Pulmonary artery endothelial cell (primary cell): ENCODE measurements at places on chromosomes 7 and 10. TPM values are rescaled to one million over a fixed set of nuclear protein-coding genes. Genes with fewer than 3 reads are reported as not detected.

- DNase-seq: no peak
These were observed 89.6 kb upstream of the ITGB1 start for GRCh38 chr10:33047655-33048054.

DNA sequence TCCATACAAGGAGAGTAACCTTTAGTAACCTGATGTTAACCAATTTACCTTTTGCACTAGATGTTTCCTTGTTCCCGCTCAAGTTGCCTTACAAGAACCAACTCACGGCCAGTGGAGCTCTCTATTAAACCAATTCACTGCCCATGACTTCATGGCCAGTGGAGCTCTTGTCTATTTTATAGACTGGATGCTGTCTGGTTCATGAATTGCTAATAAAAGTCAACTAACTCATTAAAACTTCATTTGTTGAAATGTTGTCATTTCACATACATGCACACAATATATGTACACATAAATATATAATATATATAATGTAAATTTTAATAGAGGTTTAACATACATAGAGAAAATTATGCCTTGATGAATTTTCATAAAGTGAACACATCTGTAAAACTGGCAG lies 216.3 kb downstream of the RNLS start:
- DNase-seq: no peak

GRCh38 chr7:10034843-10035556 lies 938.7 kb upstream of the PHF14 start:
- no peak for DNase-seq

DNA sequence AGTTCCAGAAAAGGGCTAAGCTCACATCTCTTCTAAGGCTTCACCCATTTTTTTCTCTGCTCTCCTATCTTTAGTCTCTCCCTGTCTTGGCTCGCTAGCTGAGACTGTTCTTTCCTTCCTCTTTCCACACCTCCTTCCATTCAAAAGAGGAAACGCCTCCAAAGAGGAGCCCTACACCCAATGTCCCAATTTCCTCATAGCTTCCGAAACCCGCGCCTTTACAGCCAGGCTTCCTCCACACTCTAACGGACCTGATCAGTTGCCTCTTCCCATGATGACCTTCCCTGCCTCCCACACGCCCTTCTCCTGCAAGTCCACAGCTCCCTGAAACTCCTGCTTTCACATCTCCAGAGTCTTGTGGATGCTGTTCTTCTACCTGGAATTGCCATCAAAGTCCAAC lies 71.7 kb downstream of the COBL start:
- no peak for DNase-seq

- DNase-seq: no peak
These were observed 39.9 kb downstream of the SLC26A4 start for GRCh38 chr7:107700570-107700969.

GRCh38 chr10:92569071-92569470 lies 4.8 kb downstream of the IDE start:
- DNase-seq: no peak

DNA sequence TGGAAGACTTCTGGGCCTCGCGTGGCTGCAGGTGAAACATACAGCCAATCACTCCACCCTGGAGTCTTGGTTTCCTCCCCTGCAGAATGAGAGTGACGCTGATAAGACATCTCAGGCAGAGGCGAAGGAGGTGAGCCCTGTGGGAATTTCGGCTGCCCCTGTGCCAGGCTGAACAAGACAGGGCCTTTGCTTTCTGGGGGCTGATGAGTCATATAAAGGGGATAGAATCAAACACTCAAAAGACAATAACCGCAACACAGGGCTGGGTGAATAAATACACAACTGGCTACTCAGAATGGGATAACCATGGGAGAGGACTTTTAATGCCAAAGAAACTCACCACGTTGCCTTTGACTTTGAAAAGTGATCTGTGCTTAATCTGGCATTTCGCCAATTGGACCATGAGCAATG lies 143.8 kb downstream of the KCNMA1 start:
- no peak for DNase-seq

- no peak for DNase-seq
These were observed 2.3 kb downstream of the LRRTM3 start for GRCh38 chr10:66927971-66928770.

DNA sequence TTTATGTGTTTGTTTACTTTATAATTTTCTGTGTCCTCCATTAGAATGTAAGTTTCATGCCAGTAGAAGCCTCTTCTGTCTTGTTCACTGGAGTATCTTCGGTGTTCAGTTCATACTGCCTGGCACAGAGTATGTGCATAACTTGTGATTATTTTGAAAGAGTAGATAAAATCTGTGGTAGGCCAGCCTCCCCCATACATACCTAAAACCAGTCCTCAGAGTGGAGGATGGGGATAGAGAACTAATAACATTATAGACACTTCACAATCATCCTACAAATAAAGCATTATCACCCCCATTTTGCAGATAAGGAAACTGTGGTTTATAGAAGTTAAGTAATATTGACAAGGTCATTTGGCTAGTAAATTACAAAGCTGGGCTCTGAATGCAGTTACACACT lies 28.0 kb downstream of the VIM start:
- DNase-seq: no peak

DNA sequence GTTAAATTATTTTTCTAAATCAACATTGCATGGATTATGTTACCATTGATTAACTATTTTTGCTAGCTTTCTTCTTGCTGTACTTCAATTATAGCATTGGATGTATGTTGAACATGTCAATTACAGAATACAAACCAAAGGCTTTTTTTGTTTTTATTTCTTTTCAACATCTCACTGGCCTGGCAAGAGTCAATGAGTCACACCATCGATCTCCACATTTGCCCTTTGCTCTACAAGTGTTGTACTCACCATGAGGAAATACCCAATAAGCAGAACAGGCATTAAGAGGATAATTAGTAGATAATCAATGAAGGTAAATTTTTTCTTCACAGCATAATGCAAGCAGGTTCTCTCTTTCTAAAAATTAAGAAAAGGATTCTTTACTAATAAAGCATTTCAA lies 23.3 kb downstream of the ANKRD22 start:
- no peak for DNase-seq

DNA sequence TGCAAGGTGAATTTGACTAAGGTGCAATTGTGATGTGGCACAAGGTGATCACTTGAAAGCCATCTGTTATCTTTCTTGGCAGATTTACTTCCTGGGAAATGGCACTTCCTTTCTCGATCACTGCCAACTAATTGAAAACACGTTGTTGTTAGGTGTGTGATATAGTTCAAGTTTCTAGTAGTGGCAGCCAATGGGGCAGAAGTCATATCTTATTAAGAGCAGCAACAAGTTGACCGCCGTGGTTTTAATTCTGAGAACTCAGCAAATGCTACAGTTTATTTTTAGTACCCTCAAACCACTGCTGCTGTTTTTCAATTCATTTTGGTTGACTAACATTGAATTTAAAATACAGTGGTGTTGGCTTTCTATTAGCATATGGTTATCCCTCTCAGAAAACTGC lies 1.6 kb downstream of the CHN2 start:
- no peak for DNase-seq

DNA sequence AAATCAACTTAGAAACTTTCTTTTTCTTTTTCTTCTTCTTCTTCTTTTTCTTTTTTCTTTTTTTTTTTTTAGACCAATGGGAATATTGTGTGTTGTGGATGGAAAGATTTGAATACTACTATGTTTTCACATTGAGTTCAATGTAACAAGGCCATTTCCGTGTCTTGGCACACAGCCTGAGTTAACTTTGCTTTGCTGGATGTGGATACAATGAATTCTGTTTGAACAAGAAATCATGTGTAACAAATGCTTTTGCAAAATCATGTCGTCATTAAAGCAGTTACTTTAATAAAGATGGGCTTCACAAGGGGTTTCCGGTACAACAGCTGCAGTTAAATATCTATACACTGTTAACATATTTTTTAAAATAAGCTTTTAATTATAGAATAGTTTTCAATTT lies 13.5 kb upstream of the ENTPD1 start:
- peak; percentile 74 for DNase-seq

DNA sequence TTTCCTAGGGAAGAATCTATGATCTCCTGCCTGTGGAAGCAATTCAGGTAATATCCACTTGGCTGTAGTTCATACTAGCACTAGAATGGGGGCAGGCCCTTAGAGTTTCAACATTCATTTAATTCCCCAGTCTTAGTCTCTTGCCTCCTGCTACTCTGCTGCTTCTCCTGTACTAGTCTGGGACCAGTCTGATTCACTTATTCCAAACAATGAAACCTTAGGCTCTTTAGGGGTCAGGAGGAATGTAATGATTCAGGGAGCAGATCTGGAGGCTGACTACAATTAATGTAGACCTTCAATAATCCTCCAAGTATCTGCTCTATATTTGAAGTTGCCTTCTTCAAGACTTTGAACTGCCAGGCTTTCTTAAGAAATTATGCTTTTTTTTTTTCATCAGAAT lies 101.8 kb downstream of the GNAT3 start:
- no peak for DNase-seq

DNA sequence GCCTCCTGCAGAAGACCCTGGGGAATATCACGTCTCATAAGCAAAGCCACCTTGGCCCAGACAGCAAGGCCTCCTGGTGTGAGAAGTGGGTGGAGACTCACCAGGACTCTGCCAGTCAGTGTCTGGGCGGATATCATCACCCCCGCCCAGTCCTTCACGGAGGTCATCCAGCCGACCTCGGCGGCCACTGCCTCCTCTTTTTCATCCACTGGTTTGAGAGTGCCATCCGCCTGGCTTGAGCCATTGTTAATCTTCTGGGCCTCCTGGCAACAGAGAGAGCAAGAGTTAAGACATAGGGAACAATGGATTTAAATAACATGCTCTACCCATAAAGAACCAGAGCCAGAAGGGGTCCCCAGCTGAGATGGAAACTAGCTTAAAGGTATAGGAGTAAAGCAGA lies 233.8 kb downstream of the KCNMA1 start:
- no peak for DNase-seq

- DNase-seq: no peak
These were observed 147.3 kb downstream of the NRCAM start for GRCh38 chr7:108308903-108309302.

DNA sequence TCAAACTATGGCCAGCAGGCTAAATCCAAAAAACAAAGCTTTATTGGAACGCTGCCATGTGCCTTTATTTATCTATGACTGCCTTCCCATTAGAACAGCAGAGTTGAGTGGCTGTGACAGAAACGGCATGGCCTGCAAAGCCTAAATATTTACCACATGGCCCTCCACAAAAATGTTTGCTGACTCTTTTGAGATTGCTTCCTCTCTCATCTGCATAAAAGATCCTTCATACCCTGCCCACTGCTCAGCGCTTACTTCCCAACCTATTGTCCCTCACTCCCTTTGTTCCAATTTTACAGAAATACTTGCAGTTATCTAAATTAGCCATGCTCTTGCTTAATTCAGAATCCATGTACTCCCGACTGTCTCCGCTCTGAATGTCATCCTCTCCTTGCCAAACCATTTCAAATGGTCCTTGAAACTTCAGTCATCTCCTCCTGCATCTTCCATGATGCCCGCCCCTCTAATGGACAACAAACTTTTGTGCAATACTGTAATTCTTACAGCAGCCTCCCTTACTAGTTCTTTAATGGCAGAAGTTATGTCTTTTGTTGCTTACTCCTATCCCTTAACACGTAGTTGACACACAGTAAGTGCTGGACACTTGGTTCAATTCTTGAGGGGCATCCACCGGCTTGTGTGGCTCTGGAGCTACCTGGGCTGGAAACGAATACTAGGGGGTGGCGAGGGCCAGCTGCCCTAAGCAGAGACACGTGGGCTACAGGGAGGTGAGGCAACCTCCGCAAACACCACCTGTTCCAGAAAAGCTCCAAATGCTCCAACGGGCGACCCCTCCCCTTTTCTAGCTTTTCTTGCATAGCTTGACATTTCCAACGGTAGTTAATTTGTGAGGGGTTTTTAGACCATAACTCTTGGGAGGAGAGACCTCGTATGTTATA lies 832 bp downstream of the XRCC2 start:
- DNase-seq: no peak

DNA sequence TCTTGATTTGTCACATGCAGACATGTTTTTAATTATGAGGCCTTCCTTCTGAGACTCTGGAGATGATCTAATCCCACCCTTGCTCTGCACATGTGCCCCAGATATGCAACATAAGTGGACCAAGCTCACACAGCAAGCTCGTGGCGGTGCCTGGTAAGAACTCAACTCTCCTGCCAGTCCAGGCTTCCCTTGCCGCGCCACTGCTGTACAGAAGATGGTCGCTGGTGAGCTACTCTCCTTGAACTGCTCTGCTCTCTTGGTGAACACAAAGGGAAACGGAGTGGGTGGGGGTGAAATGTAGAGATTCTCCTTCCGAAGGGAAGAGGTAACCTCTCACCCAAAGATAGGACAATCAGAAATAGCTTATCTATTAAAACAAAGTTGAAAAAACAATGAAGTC lies 25.7 kb downstream of the MYOF start:
- DNase-seq: no peak

DNA sequence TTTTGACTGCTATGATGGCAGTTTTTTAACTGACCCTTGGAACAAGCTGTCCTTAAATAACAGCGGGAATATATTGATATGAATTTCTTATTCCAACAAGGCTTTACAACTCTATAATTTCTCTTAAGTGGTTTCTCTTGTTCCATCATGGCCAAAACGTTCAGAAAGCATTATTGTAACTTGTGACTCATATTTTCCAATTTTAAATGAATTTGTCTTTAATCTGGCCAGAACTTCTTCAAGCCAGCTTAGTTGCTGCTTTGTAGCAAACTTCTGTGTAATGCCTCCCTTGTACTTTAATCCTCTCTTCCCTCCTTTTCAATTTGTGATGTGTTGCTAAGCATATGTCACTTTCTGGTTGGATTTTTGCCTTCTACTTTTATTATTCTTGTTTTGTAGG lies 271.9 kb downstream of the KIF20B start:
- no peak for DNase-seq

DNA sequence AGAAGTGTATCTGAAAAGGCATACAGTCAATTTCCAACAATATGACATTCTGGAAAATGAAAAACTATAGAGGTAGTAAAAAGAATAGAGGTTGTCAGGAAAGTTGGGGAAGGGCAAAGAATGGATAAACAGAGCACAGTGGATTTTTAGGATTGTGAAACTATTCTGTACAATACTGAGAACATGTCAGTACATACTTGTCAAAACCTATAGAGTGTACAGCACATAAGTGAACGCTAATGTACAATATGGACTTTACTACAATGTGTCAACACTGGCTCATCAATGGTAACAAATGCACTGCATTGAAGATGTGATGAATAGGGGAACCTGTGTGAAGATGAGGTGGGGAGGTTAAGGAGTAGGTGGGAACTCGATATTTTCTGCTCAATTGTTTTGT lies 483.0 kb upstream of the PFKP start:
- DNase-seq: no peak

The PLEKHS1 gene
- not detected in 2 replicates for total RNA-seq

The FMC1 gene
- total RNA-seq: 6.7 and 10.0 TPM in 2 replicates

The VWC2 gene
- total RNA-seq: not detected in 2 replicates

The MYOF gene
- 243 and 321 TPM in 2 replicates for total RNA-seq

The ADCYAP1R1 gene
- total RNA-seq: 0.07 and 0.46 TPM in 2 replicates

The CCL24 gene
- not detected in 2 replicates for total RNA-seq

The UCN3 gene
- not detected in 2 replicates for total RNA-seq

The NPFFR1 gene
- total RNA-seq: not detected in 2 replicates

The NPC1L1 gene
- total RNA-seq: not detected in 2 replicates

The PON2 gene
- 72.6 and 74.5 TPM in 2 replicates for total RNA-seq
